HEK293T (cell line): ENCODE measurements at places on chromosomes 7 and 10.
A peak's percentile ranks its signal among the peaks of the same experiment; 100 is the strongest.

GRCh38 chr10:118978998-118979350 lies 50.5 kb upstream of the NANOS1 start:
- DNase-seq = no peak

DNA sequence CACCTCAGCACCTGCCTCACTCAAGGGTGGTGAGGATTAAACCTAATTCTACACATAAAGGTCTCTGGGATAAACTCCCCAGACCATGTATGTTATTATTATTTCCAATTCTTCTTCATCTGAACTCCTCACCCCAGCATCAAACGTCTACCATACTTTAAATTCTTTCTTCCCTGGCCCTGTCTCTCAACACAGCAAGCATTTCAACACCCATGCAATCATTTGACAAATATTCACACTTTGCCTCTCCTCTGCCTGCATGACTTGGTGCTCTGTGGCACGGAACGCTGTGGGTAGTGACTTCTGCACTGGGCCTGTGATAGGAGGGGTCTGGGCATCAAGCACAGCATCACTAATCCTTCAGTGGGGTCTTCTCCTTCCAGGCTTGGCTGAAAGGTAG lies 490.8 kb downstream of the TNS3 start:
- DNase-seq = no peak

DNA sequence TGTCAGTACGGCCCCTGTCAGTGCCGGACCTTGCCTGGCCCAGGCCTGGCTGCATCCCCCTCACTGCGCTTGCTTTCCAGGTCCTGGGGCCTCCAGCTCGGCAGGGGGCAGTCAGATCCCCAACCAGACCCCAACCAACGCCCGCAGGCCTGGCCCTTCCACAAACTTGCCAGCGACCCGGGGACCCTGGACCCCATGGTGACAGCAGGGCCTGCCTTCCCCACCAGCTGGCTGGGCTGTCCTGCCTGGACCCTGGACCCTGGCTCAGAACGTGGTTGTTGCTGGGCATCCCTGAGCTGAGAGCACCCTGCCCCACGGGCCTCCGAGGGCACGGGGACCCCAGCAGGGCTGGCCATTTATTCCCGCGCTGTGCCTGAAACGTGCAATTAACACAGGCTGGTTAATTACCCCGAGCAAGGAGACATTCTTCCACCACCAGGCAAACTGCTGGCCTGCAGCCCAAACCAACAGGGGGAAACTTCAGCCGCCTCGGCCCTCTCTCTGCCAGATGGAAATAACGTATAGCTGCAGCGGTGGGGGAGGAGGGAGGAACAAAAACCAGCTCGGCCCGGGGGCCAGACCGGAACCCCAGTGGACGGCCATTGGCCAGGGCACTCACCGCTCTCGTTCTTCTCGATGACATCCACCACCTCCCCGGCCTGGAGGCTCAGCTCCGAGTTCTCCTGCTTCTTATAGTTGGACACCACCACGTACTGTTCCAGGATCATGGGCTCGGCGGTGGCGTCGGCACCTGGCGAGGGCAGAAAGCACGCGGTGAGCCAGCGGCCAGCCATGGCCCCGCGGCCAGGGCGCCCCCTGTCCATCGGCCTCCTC lies 167.1 kb downstream of the NEURL1 start:
- DNase-seq = peak; percentile 62

- DNase-seq = no peak
These were observed 469.0 kb downstream of the TFEC start for GRCh38 chr7:115561335-115562110.

DNA sequence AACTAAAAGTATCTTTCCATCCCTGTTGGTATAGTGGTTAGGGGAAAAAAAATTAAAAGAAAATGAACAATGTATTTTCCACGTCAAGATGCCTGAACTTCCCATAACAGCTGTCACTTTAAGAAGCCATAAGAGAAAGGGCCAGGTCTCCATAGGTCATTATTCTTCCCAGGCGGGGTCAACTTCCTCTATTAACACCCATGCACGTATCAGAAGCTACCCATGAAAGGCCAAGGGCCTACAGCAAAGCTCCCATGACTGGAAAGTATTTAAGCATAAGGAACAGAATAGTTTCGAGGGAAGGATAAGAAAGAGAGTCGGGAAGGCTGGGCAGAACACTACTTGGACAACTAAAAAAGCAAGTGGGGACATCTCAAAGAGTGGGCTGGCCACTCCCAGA lies 40.1 kb downstream of the RBM28 start:
- DNase-seq = no peak

DNA sequence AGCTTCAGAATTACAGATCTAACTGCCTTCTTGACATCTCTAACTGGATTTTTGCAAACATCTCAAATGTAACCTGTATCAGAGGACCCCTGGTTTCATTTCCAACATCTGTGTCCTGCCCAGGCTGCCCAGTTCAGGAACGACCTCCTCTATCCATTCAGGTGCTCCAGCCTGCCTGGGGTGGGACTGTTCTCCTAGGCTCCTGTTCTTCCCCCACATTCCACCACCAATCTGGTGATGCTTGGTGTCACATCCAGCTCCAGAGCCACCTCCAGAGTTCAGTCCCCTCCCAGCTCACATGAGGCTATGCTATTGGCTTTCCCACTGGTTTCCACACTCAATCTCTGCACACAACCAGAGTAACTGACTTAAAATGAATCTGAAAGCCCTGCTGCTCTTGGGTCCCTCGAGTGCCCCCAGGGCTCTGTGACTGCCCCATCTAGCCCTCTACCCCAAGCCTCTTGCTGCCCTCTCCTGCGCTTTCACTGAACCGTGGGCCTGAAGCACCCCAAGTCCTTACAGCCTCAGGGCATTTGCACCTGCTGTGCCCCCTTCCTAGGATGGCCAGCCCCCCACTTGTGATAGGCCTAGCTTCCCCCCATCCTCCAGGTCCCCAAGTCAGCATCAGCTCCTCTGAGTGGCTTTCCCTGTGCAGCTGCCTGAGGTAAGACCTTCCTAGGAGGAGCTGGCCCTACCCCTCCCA lies 46.1 kb downstream of the PPIF start:
- no peak for DNase-seq

GRCh38 chr7:74031403-74032190 lies 3.6 kb downstream of the ELN start:
- DNase-seq = no peak
